T47D (cell line): ENCODE measurements at places on chromosomes 5 and 9.

GRCh38 chr9:131266266-131267229 lies 9.8 kb downstream of the FAM78A start:
- DNase-seq: no peak

DNA sequence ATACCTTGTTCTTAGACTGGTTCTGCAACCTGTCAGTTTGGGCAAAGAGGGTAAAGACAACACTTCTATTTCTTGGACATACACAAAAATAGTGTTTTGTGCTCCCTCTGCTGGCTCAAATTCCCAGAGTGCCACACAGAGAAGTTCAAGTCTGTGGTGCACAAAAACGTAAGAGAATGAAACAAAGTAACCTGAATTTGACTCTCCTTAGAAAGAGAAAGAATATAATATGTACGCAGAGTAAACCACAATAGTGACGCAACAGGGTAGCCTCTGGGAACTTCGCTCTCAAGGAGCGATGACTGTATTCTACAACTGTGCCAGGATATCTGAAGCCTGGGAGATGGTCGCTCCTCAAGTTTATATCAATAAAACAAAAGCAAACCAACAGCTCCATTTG lies 18.5 kb downstream of the DDX31 start:
- peak; percentile 30 for DNase-seq

DNA sequence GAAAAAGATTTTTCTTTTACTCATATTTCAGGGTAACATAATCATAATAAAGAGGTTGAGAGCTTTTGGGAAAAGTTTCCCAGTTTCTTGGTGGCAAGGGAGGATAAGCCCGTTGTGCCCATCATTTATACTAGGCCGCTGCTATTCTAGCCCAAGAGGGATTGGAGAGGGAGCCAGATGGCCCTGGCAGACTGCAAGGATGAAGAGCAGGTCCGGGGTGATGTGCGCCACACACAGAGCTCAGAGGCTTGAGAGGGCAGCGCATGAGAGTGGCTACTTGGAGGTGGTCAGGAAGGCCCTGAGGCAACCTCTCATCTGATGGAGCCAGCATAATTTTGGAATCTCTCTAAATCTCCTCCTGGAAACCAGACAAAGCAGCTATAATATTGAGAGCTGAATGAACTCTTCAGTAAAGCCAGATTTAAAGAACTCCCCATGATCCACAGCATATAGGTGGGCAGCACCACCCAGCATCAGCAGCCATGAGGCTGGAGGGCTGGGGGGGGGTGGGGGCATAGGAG lies 110.1 kb downstream of the MED27 start:
- DNase-seq: no peak

DNA sequence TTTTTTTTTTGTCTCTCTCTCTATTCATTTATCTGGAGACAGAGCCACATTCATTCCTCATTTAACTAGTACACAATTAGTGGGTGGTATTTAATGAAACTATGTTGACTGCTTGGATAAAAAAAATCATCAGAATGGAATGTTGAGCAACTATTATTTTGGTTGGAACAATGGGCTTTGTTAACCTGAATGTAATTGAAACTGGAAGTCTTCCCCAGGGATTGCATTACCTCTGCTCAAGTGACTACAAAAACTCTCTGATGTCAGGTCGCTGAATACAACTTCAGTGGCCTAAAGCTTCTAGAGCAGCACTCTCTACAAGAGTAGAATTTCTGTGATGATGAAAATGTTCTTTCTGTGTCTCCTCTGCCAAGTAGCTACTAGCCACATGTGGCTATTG lies 295.8 kb downstream of the DEPDC1B start:
- DNase-seq: no peak

GRCh38 chr9:84174486-84174885 lies 166.1 kb downstream of the SLC28A3 start:
- DNase-seq: no peak

DNA sequence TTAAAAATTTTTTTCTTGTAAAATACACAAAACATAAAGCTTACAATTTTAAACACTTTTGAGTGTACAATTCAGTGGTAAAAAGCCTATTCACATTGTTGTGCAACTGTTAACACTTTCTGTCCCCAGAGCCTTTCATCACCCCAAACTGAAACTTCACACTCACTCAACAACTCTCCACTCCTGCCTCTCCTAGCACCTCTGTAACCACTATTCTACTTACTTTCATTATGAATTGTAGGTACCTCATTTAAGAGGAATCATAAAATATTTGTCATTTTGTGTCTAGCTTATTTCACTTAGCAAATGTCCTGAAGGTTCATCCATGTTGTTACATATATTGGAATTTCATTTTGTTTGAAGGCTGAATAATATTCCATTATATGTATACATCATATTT lies 4.3 kb upstream of the ZNF510 start:
- DNase-seq: no peak

DNA sequence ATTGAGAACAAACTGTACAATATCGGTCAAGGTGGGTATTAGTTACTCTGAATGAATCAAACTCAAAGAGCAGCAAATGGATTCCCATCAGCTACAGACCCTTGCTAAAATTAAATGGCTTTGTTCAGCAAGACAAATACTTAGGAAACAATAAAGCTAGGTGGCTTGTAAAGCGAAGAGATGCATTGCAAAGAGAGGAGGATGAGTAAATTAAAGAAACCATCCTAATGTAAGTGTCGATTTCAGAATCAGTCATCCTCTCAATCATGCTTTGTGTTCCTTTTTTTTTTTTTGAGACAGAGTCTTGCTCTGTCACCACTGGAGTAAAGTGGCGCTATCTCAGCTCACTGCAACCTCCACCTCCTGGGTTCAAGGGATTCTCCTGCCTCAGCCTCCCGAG lies 359.2 kb upstream of the ZNF462 start:
- no peak for DNase-seq

- DNase-seq: no peak
These were observed 26.9 kb downstream of the SLC46A2 start for GRCh38 chr9:112863746-112864145.

DNA sequence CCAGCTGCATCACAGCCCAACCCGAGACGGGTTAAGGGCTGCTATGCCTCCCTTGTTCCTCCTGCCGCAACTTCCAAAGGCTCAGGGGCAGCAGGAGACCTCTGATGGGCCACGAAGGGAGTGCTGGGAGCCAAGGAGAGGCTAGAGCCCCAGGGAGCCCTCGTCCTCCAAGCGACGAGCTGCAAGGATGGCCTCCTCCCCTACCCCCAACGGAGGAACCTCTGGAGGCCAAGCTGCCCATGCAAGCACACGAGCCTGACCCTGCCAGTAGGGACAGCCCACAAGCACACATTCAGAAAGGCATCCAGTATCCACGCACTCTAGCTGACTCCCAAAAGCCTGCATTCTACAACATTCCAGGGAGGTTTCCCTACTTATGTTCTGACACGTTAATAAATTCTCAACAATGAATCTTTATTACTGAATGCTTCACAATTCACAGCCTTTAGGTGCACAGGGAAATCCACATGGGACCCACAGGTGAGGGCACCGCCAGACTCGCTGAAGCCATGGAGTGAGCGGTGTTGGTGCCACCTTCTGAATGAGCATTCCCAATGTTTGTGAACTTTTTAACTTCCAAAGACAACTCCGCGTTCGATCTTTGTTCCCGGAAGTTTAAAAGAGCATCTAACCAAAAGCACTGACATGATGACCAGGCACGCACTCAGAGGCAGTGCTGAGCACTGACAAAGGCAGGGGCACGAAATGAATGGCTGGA lies 28.7 kb downstream of the IPPK start:
- DNase-seq: no peak

DNA sequence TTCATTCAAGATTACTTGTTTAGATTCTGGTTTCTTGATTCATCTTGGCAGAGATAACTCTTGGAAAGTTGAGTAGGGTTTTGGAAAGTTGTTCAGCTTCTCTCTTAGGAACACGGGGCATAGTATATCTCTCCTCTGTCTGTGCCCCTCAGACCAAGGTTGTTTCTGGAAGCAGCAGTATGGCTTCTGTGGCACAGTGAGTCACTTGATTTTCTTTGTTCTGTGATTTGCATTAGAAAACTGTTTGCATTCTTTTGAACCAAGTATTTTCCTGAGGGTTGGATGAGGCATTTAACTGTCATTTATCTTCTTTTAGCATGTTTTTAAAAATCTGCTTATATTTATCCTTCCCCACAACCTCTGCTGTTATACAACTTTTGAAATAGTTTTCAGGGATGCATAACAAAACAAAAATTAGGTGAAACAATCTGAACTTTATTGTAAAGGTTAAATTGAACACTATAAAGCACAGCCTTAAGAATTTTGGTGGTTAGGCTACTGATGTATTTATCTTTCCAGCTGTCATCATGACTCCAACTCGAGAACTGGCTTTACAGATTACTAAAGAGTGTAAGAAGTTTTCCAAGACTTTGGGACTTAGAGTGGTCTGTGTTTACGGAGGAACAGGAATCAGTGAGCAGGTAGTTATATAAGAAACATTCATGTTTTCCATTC lies 26.5 kb downstream of the DDX46 start:
- DNase-seq: no peak
